ENCODE measurements at places on chromosomes 3 and 15. TPM values are rescaled to one million over a fixed set of nuclear protein-coding genes. Genes with fewer than 3 reads are reported as not detected.

GRCh38 chr15:83248151-83249029, 36.1 kb downstream of the BNC1 start:
- peak; percentile 64 for DNase-seq

- no peak for DNase-seq
Measured at GRCh38 chr3:195075199-195075940, 195.6 kb downstream of the XXYLT1 start.

DNA sequence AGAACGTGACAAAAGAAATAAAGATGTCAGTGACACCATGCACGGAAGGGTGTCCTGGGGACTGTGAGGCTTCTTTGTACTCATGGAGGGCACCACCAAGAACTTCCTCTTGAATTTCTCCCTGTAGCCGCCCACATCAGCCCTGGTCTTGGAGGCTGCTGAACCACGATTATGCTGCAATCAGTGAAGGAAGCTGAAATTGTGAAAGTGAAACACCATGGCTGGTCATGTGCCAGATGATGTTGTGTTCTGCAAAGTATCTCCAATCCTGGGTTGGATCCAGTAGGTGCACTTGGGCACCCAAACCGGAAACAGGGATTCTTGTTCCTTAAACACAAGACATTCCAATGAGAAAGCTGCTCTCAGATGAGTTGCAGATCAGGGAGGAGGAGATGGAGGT, 104.4 kb upstream of the GOLGA6L6 start:
- DNase-seq, result peak; percentile 46

GRCh38 chr3:32532434-32532833, 29.8 kb upstream of the CMTM6 start:
- DNase-seq, result no peak

The C3orf85 gene
- total RNA-seq, result not detected

DNA sequence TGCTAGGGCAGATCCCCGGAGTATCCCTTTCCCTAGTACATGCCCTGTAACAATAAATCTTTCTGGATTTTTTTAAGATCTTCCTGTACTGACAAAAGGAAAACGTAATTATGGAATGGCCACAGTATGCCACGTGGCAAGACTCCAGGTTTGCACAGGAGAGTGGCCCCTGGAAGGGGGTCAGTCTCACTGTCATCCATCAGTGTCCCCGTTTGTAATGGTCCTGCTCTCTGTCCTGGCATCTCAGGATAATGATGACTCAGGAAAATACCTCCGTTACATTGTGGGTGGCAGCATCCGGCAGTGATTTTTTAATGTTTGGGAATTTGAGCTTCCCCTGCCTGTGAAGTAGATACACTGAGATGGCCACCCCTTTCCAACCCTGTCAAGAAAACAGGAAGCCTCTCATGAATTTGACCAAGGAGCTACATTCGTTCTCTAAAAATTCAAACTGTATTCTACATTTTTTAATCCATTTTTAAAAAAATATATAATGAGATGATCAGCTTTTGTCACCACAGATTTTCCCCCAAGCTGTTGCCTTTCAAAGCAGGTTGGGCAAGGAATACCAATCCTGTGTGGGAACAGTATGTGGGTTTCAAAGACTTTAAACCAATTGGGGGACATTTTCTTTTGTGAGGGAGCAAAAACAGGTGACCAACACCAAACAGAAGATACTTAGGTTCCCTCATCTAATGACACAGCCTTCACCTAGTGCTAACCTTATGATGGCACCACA, 110.4 kb downstream of the C3orf70 start:
- no peak for DNase-seq

The FMN1 gene
- 2.2 TPM for total RNA-seq

- no peak for DNase-seq
Measured at GRCh38 chr3:146739203-146739671, 134.1 kb upstream of the PLSCR5 start.

All from natural killer cell (primary cell).